Right lung (tissue), 10 donors: ENCODE measurements at places on chromosomes 16 and 17.

GRCh38 chr17:68734931-68735330, 133.8 kb upstream of the FAM20A start:
- DNase-seq: no peak

- no peak for DNase-seq
Measured at GRCh38 chr16:25586826-25587225, 104.9 kb upstream of the HS3ST4 start.

DNA sequence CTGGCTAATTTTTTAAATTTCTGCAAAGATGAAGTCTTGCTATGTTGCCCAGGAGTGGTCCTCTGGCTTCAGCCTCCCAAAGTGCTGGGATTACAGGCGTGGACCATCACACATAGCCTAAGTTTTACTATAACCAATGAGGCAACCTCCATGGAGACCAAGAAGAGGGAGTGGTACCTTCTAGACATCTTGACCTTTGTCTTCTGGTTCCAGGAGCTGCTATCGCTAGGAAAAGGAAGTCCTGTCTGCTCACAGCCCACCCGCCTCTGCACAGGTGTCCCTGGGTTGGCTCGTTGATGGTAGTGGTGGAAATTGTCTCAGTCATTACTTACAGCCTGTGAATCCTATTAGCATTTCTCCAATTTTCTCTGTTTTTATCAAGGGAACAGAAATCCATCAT, 169.7 kb downstream of the PRKCA start:
- DNase-seq: no peak

DNA sequence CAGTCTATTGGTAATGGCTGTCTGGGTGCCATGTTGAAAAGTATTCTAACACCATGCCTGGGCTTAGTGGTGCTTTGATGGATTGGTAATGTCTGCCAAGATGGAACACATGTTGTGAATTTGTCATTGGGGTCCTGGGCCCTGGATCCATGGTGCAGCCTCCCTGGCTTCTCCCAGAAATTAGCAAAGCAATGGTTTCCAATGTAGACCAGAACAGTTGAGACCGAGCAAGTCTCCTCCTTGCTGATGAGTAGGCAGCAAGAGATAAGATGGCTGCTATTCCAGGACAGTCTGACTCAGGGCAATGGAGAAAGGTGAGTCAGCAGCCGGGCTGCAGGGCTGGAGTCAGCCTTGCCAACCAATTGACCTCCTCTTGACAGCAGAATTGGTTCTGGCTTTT, 30.8 kb downstream of the GPR139 start:
- no peak for DNase-seq

GRCh38 chr16:11966173-11966572, 1.2 kb downstream of the TNFRSF17 start:
- no peak for DNase-seq

DNA sequence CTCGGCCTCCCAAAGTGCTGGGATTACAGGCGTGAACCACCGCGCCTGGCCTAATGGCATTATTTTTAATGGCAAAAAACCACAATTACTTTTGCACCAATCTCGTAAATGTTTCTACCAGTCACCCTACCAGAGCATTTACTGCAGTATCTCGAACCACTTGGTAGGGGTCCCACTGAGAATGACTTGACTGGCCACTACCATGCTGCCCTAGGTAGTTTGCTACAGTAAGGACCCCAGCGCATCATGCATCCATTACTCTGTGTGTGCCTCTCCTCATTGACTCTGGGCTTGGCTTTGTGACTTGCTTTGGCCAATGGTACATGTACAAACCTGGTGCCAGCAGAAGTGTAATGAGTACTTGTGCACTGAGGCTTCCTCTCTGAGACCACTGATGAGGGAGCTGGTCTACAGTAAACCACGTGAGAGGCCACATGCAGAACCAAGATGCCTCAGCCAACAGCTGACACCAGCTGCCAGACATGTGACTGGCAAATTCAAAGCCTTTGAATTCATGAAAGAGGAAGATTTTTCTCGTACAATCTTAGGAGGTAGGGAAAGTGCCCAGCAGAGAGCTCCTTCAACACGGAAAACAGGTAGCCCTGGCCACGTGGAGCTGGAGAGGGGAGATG, 421.7 kb upstream of the C16orf82 start:
- DNase-seq: no peak
